ENCODE measurements at places on chromosomes 6 and 20.
A peak's percentile ranks its signal among the peaks of the same experiment; 100 is the strongest.

DNA sequence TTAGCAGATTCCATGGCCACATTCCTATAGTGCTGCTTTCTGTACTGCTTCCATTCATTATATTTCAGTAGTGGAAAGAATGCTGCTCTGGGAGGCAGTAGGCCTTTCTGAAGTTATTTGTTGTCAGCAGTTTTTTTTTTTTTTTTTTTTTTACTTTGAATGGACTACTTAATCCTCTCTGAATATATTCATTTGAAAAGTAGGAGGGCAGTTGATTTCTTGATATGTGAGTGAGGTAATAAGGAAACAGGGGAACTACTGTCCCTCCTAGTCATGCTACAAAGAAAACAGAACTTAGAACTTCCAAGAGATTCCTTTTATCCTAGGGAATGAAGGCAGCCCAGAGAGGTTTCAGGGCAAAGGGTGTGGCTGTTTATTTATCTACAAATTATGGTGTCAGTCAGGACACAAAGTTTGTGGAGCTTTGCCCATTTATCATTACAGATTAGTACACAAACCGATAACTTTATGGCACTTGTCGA, 155.9 kb downstream of the JARID2 start:
- no peak for DNase-seq

GRCh38 chr6:134374491-134375219, 56.7 kb upstream of the SGK1 start:
- no peak for DNase-seq

- DNase-seq: no peak
These were observed 24.1 kb downstream of the RBCK1 start for GRCh38 chr20:432208-432607.

DNA sequence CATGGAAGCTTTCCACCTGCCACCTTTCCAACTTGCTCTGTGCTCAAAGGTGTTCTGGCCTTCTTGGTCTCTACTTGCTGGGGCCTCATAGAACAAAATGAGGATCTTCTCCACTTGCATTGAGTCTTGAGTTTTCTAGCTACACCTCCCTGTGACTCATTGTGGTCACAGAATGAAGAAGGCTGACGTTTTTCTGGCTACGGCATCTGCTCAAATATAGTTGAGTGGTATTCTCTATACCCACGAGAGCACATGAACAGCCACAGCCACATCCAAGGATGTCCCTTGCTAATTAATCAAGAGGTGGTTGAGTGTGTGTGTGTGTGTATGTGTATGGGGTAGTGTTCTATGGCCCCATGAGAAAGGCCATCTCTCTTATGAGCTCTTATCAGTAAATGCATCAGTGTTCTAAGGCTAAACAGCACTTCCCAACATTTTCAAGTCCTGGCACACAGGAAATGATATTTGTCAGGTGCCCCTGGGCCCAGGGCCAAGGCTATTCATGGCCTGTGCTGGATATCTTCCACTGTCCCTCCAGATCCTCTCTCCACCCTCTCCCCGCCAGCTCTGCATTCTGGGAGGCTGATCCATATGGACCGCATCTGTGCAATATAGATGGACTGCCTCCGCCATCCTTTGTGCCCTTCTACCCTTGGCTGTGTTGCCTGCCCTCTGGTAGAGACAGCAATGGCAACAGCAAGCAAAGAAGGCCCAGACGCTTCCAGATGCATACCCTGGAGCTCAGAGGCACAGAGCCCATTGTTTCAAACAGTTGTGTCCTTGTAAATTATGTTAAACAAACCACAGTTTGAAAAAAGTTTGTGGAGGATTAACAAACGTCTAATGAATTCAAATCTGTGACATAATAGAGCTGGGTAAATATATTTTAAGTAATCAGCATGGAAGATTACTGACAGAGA, 150.2 kb downstream of the LRFN2 start:
- peak; percentile 32 for DNase-seq

GRCh38 chr6:17392978-17393891, at the start of gene CAP2:
TSS of gene CAP2 (plus strand) at chr6:17393595. CDS start at chr6:17421556, 27,961 bp downstream.
- no peak for DNase-seq

DNA sequence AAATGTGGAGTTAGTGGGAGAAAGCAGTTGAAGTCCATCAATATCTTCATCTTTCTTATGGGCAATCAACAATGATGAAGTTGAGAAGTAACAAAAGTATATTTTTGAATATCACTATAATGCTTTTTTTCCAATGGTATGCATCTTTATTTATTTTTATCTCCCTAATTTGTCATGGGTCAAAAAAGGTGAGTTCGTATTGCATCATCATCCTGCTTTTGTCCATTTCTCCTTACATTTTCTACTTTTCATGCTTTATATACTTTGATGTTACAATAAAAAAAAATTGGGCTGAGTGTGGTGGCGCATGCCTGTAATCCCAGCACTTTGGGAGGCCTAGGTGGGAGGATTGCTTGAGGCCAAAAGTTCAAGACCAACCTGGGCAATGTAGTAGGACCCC, 101.2 kb upstream of the STXBP5 start:
- DNase-seq: no peak

DNA sequence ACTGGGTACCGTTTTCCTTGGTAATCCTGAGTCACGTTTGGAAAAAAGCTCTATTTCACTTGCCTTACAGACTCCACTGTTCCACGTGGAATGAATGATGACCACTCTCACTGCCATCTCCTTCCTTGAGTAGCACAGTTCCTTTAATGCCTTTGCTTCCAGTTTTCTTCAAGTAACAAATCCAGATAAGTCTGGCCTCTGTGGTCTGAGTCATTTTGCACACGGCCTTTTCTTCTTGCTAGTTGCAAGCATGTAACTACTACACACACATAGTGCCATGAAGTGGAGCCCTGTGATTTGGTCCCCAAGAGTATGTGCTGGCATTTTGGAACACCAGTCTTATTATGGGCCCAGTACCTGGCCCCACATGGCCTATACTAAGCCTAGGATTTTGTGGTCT, 182.8 kb downstream of the SASH1 start:
- DNase-seq: no peak

- DNase-seq: no peak
These were observed 128.5 kb downstream of the TPBG start for GRCh38 chr6:82492134-82492533.

- DNase-seq: no peak
These were observed 103.4 kb upstream of the AHI1 start for GRCh38 chr6:135600931-135601330.

Data from CD4-positive, alpha-beta T cell treated with Interleukin-15 for 4 hours (primary cell).